Stimulated activated CD8-positive, alpha-beta memory T cell treated with anti-CD3 and anti-CD28 coated beads, Interleukin-2, amount 100 ng/mL, for 1 hour (primary cell): ENCODE measurements at places on chromosomes 1 and 21.

- DNase-seq, result no peak
Measured at GRCh38 chr1:35847935-35848565, 35.0 kb upstream of the AGO1 start.

GRCh38 chr1:37471345-37472231 is 2.8 kb upstream of the ZC3H12A start:
- no peak for DNase-seq

DNA sequence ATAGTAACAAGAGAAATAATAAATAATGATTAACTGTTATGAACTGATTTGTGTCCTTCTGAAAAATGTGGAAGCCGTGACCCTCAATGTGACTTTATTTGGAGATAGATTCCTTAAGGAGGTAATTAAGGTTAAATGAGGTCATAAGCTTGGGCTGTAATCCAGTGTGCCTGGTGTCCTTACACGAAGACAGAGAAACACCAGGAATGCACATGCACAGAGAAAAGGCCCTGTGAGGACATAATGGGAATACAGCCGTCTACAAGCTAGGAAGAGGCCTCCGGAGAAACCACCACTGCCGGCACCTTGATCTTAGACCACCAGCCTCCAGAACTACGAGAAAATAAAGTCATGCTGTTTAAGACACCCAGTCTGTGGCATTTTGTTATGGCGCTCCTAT is 215.9 kb downstream of the NEGR1 start:
- no peak for DNase-seq

DNA sequence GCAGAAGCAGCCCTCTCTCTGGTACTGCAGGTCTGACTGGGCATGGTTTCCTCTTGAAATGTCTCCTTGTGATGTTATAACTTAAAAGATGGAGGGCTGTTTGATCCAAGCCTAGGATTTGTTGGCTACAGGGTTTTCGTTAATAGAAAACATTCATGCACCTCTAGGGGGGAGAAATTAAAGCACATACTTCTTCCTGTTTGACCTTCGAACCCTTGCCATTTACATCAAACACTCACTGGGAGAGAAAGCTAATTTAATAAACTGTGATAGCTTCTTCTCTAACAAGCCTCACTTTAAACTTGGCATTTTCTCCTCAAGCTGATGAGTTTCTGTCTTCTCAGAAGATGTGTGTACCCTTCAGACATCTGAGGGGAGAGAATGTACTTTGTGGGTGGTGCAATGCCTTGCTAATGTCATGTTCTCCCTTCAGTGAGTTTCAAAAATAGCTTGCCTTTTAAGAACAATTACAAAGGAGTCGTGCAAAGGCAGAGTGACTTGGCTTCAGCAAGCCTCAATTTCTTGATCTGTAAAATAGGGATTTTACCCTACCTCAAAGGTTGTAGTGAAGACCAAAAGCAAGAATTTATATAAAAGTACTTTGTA is 20.4 kb downstream of the CACHD1 start:
- DNase-seq, result no peak

DNA sequence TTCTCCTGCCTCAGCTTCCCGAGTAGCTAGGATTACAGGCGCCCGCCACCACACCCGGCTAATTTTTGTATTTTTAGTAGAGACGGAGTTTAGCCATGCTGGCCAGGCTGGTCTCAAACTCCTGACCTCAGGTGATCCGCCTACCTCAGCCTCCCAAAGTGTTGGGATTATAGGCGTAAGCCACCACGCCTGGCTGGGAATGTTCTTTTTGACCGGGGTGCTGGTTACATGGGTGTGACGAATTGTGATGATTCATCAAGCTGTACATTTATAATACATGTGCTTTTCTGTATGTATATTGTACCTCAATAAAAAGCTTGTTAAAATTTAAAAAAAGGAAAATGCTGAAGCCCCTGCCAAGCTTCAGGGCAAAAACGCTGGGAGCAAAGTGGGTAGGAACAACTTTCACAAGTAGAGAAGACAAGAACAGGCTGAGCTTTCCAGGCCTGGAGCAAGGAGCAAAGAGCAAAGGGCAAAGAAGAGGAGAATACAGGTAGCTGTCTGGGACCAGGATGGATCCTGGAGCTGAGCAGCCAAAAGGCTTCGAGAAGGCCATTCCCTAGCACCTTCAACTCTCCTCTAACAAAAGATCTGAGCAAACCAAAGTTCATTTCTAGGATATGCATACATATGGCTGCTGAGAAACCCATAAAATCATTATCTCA is 20.5 kb upstream of the YRDC start:
- no peak for DNase-seq

DNA sequence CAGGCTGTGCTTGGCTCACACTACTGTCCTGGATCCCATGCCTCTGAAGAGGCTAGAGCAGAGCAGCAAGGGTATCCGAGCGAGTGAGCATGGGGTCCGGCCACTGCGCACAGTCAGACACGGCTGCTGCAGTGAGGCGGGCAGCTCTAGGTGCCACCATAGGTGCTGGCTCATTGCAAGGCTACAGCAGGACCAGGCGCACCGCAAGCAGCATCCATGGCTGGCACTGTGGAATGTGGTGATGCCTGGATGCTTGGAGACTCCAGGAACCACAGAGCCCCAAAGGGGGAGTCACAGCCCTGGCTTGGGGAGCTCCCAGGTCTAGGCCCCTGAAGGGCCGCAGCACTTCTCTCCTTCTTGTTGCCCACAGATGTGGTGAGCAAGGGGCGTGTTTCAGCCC is 47.2 kb downstream of the ATP6V1G3 start:
- no peak for DNase-seq

GRCh38 chr1:59481881-59482505 is 185.1 kb downstream of the FGGY start:
- DNase-seq, result no peak

DNA sequence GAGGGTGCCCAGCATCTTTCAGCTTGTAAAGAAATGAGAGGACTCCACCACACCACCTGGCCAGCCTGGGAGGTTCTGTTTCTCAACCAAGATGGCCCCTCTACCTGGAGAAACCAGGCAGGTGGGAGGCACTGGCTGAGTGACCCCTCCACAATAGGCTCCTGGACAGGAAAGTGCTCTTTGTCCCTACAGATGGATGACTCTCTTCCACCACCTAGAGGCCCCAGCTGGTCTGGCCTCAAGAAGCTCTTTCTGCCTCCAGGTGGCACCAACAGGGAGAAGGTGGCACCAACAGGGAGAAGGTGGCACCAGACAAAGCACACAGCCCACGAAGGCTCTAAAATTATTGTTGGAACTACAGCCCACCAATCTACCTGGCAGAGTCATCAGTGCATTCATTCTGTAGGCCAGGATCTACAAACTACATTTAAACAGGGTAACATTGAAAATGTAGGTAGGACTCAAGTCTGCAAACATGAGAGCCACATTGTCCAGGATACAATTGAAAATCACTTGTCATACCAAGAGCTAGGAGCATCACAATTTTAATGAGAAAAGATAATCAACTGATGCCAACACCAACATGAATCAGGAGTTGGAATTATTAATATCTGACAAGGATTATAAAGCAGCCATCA is 14.4 kb downstream of the TMPRSS3 start:
- no peak for DNase-seq

DNA sequence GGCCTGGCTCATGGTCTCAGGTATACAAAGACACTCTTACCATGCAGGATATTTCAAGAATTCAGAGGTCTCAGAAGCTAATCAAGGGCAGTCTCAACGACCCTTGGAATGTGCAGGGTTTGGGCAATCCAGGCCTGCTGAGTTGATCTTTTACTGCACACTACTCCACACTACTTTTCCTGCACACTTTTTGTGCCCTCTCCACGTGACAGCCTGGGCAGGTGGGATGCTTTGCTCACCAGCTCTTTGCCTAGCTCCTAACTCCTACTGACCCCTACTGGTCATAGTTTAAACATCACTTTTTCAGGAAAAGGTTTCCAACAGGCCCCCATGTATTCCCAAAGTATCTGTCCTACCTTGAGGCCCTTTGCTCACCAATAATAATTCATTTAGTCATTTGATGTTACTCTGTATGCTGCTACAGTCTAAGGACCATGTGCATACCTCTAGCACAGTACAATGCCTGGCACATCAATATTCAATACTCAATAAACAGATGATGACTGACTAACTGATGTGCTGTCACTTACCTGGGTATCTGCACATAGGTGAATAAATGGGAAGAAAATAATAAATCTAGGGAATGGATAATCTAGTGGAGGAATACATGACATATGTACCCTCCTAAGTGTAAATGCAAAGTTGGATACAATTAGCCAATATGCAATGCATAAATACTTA is 9.6 kb downstream of the DUSP23 start:
- no peak for DNase-seq

- DNase-seq, result no peak
Measured at GRCh38 chr1:241637046-241637590, 3.1 kb downstream of the CHML start.

- no peak for DNase-seq
Measured at GRCh38 chr1:157829711-157830110, 9.8 kb upstream of the FCRL1 start.

DNA sequence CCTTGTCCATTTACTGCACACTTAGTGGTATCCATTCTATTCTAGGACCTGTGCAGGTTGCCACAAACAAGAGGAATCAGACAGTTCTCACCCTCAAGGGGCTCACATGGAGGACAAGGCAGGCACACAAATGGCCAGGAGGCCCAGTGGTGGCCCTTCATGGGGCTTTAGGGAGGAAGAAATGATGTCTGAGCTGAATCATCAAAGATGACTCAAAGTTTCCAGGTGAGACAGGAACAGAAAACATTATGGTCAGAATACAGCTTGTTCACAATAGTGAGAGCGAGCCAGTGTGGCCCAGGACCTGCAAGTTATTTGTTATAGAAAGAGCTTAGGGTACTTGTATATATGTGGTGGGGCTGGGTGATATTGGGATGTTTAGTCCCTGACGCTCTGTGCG is 26.4 kb downstream of the SHISAL2A start:
- DNase-seq, result no peak

DNA sequence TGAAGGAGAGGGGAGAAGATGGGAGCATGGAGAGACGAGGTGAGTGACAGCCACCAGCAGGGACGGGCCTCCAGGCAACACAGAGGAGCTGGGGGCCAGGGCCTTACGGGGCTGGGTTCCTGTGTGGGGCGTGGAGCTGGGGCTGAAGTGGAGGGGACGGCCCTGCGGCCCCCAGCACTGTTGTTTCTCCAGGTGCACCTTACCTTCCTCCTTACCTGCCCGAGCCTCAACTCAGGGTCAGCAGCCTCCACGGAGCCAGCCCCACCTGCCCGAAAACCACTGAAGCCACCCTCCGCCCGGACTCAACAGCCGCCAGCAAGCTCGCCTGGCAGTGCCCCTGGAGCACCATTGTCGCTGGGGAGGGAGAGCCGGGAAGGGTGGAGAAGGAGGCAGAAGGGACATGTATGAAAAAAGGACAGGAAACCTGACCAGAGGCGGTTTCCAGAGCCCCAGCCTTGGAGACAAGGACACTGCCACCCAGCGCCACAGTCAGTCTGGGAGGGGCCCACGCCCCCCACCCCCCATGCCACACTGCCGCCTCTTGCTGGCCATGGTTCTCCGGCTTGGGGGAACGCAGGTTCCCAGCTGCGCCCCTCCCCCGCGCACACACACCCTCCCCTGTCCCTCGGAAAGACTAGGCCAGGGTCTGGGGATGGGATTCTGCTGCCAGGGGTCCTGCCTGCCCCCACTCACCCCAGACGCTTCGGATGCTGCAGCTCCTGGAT is 10.6 kb downstream of the PLA2G2F start:
- DNase-seq, result no peak

DNA sequence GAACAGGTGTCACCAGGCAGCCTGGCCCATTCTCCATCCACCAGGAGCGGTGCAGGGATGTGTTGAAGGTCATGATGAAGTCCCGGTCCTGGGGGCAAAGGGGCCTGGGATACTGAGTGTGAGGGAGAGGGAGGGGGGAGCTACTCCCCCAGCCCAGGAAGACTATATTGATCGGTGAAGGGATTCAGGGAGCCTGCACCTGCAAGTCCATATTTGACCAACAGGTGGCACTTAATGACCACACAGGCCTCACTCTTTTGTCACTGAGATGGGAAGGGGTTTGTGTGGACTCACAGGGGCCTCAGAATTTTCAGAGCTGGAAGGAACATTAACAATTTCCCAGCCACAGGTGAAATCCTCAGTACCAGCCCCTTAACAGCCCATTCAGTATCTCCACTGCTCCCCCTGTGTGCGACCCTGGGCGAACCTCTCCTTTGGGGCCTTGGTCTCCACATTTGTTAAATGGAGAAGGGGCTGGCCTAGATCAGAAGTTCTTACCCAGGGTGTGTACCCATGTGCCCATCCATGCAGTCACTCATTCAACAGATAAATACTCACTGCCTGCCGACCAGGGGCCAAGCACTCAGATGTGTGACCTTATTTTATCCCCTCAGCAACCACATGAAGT is 55.6 kb downstream of the NKAIN1 start:
- DNase-seq, result no peak

- DNase-seq, result no peak
Measured at GRCh38 chr1:200165493-200166220, 138.1 kb downstream of the NR5A2 start.

GRCh38 chr1:211606914-211607753 is 28.2 kb upstream of the SLC30A1 start:
- no peak for DNase-seq

DNA sequence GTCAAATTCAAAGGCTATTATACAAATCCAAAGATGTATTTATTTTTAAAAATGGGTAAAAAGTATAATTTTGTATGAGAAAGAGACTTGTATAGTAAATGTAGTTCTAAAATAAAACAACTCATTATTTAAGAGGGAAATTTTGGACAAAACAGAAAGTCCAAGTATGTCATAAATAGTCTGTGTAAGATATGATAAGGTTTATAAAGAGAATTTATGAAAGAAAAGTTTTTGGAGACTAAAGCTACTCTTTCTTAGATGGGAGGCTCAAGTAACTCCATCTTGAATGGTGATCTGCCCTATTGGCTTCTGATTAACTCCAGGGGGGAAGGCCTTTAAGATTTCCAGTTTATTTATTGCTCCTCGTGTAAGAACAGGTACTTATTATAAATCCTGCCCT is 14.7 kb upstream of the OR2T27 start:
- no peak for DNase-seq

- no peak for DNase-seq
Measured at GRCh38 chr21:34560021-34560420, 48.0 kb upstream of the KCNE1 start.
